ENCODE measurements at places on chromosomes 13 and 19. TPM values are rescaled to one million over a fixed set of nuclear protein-coding genes. Genes with fewer than 3 reads are reported as not detected.

The SCAF1 gene
- total RNA-seq, result 11.9 TPM

The CGB1 gene
- not detected for total RNA-seq

- no peaks in the 10 kb centered on the region for H3K36me3 ChIP-seq
- no peak overlapping the region for H3K4me3 ChIP-seq
- no peaks in the 10 kb centered on the region for H3K27me3 ChIP-seq
- no peak for DNase-seq
These were observed 32.8 kb downstream of the TNFSF13B start for GRCh38 chr13:108302279-108302678.

- DNase-seq, result no peak
- H3K36me3 ChIP-seq, result no peaks in the 10 kb centered on the region
- H3K27me3 ChIP-seq, result no peaks in the 10 kb centered on the region
- H3K4me3 ChIP-seq, result no peak overlapping the region
- no peak overlapping the region for H3K27ac ChIP-seq
- no peaks in the 10 kb centered on the region for H3K4me1 ChIP-seq
These were observed 2439.9 kb upstream of the PCDH20 start for GRCh38 chr13:63855457-63856118.

GRCh38 chr13:40149611-40150274 lies 494.3 kb downstream of the COG6 start:
- H3K36me3 ChIP-seq, result no peaks in the 10 kb centered on the region
- H3K4me1 ChIP-seq, result peaks cover 11% of the 10 kb centered on the region
- no peak overlapping the region for H3K27ac ChIP-seq
- DNase-seq, result peak; percentile 90
- no peak overlapping the region for H3K4me3 ChIP-seq
- no peaks in the 10 kb centered on the region for H3K27me3 ChIP-seq
